Gastroesophageal sphincter (tissue), 4 donors: ENCODE measurements at places on chromosomes 12 and 14.

- peak; percentile 86 for ATAC-seq
Measured at GRCh38 chr14:82362452-82362851, 828.8 kb upstream of the SEL1L start.

DNA sequence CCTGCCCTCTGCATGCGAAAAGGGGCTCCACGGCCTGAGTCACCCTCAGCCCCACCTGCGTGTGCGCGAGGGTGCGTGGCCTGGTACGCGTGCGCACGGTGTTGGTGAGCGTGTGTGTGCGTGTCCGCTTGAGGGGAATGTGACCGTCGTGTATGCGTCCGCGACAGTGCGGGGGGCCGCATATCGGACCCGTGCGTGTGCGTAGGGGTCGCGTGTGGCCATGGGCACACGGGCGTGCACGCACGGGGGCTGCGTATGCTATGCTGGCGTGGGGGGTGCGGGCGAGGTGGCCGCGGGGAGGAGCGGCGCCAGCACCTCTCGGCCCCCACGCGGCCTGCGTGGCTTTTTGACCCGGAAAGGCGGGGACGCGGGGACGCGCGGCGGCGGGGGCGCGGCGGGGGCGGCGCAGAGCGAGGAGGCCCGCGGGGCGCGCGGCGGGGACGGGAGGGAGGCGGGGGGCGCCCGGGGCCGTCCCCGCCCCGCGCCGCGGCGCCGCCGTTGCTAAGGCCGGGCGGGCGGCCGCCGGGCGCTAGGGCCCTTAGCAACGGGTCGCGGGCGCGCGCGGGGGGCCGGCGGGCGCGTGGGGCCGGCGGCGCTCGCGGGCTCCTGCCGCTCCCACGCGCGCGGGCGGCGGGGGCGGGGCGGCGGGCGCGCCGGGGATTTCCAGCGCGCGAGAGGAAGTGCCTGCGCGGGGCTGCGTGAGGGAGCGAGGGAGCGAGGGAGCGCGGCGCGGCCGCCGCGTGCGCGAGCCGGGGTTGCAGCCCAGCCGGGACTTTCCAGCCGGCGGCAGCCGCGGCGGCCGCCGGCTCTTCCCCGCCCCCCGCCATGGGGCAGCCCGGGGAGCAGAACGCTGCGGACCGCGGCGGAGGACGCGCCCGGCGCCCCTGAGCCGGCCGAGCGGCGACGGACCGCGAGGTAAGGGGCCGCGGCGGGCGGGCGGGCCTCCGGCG lies at the start of gene TRAF3:
TSS of gene TRAF3 (plus strand) at position 689 of the 950 bp plus-strand sequence. CDS start 92,753 bp downstream, outside the sequence.
- ATAC-seq: peak; percentile 82

DNA sequence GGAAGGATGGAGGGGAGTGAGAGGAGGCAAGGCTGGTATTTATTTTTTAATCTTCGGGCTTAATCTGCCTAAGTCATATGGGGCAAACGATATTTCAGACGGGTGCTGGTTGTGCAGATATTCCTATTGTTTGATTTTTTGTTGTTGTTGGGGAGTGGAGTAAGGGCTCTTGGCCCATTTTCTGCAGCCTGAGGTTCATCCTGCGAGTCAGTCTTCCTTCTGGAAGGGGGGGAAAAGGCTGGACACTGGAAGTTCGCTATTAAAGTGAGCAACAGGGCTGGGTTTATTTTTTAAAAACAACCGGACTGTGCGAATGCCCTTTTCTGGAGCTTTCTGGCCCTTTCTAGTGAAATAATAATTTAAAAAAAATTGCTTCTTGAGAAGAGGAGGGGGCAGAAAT lies 2.3 kb downstream of the NRXN3 start:
- ATAC-seq: no peak

DNA sequence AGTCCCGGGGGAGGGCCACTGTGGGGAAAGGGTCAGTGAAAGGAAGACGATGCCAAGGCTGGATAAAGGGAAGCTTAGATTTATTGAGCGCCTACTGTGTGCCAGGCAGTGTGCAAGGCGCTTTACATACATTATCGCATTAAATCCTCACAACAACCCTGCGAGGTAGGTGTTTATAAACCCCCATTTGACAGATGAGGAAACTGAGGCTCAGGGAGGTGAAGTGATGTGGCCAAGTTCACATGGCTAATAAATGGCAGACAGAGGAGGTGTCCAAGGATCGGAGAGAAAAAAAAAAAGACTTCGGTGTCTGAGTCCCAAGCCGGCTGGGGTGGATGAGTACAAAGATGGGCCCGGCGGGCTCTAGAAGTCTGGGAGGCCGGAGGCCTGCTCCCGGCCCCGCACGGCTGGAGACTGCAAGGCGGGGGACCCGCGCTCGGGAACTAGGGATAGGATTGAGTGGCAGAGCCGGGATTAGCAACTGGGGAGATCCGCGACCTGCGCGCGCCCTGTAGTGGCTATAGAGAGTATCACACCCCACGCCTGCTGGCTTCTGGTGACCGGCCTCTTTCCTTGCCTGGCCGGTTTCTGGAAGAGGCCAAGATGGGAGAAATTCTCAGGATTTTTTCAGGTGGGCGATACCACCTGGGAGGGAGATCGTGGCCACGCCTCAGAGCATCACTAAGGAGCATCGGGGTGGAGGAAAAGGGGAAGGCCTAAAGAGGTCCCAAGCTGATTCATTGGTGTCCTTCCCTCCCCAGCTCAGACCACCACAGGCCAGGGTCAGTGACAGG lies 3.9 kb downstream of the DDN start:
- peak; percentile 81 for ATAC-seq

- ATAC-seq: no peak
Measured at GRCh38 chr12:128797119-128798118, 26.3 kb downstream of the SLC15A4 start.

- ATAC-seq: no peak
Measured at GRCh38 chr14:104496095-104496494, 83.5 kb upstream of the C14orf180 start.

DNA sequence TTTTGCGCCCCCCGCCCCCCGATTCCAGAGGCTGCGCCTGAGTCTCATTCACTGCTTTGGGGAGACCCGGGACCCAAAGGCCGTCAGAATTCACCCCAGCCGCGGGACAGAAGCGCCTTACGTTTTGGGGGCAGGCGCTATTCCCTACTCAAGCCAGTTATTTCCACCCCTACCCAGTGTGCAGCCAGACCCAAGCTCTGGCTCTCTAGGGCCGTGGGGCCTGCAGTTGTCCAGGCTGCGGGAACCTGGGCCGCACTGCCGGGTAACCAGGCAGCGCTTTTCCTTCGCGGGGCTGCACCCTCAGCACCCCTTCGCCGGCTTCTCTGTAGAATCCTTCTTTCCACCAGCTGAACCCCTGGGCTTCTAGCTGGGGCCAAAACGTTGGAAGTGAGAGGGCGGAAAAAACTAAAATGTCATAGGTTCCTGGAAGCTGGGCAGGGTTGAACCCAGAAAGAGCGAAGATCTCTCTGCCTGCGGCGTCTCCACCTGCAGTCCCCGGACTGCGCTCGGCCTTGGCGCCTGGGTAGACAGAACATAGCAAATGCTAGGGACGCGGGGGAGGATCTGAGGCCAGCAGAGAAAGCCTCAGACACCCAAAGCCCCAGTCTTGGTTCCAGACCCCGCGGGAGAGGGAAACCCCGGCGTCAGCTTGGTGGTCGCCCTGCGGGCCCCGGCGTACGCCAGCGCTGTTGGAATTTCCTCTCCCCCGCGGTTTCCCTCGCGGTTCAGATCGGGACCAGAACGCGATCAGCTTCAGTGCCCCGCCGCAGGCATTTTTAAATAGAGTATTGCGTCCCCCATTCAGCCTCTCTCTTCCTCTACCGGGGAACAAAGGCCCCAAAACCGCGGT lies 18.3 kb downstream of the TBX3 start:
- ATAC-seq: no peak

DNA sequence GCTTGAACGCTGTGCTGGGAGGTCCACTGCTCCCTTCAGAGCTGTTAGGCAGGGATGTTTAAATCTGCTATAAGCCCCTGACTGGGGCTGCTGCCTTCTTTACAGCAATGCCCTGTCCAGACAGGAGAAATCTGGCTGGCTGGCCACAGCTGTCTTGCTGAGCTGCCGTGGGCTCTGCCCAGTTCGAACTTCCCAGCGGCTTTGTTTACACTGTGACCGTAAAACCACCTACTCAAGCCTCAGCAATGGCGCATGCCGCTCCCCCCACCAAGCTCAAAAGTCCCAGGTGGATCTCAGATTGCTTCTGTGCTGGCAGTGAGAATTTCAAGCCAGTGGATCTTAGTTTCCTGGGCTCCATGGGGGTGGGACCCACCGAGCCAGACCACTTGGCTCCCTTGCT lies 35.8 kb downstream of the CKAP4 start:
- ATAC-seq: no peak

GRCh38 chr12:109987615-109988014 lies 8.6 kb downstream of the GIT2 start:
- no peak for ATAC-seq

DNA sequence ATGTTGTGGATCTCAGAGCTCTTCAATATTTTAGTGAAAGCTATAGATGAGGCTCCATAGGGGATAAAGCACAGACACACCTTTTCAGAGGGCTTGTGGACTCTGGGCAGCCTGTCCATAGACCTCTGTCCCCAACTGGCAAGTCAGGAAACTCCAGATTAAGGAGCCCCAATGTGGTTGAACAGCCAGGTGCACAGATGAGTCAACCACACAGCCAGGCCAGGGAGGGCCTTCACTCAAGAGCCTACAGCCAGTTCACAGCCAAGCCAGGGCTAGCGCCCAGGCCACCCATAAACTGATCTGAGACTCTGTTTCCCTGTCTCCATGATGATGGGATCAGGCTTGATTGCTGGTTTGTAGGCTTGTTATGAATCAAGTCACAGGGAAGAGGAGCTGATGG lies 1.0 kb upstream of the BDKRB2 start:
- ATAC-seq: no peak
